ENCODE measurements at places on chromosomes 3 and 15.

GRCh38 chr15:59694779-59695178, 5.7 kb upstream of the BNIP2 start:
- DNase-seq, result no peak

DNA sequence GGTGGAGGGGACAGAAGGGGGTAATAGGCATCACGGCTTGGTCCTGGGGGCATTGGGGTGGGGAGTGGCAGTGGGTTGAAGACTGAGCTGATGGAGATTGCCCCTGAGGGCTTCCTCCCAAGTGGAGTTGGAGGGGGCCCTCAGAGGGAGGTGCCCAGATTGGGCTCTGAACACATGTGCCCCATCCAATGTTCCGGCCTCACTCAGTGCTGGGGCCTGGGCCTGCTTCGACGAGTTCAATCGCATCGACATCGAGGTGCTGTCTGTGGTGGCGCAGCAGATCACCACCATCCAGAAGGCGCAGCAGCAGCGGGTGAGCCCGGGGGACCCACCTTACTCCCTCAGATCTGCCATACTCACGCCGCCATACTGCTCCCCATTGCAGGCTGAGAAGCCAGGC, 45.3 kb downstream of the DNAH1 start:
- no peak for DNase-seq

GRCh38 chr15:57388464-57388863, 12.2 kb downstream of the CGNL1 start:
- no peak for DNase-seq

- no peak for DNase-seq
Measured at GRCh38 chr3:104411757-104412156, 955.0 kb upstream of the ALCAM start.

DNA sequence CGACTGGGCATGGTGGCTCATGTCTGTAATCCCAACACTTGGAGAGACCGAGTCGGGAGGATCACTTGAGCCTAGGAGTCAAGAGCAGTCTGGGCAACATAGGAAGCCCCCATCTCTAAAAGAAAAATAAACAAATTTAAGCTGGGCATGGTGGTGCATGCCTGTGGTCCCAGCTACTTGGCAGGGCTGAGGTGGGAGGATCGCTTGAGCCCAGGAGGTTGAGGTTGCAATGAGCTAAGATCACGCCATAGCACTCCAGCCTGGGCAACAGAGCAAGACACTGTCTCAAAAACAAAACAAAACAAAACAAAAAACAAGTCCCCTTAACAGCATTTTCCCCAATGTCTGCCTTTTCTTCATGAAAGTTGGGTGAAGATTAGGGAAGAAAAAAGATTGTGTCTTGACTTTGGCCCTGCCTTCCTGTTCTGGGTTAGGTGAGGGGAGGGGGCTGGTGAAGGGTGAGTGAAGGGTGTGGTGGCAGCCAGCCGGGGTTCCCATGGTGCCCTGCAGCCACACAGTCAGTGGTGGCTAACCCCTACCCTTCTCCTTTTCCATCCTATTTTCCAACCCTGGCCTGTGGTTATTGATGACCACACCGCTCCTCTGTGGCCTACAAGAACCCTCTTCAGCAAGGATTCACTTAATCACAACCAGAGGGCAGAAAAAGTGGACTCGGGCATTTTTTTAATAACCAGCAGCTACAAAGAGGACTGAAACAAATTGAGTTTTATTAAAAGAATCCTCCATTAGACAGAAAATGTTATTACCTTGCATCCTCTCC, 28.4 kb upstream of the SMAD3 start:
- DNase-seq, result no peak

GRCh38 chr3:122929188-122930062, 98.1 kb downstream of the SEMA5B start:
- DNase-seq, result no peak
